Spinal cord (tissue), 10 donors: ENCODE measurements at places on chromosomes 13 and 19. TPM values are rescaled to one million over a fixed set of nuclear protein-coding genes. Genes with fewer than 3 reads are reported as not detected.

The CCDC124 gene
- 28.4 TPM for total RNA-seq

The ZNF134 gene
- total RNA-seq = 25.2 TPM

GRCh38 chr13:37127691-37128241 is 22.3 kb upstream of the CSNK1A1L start:
- no peak for DNase-seq

The TNFSF9 gene
- total RNA-seq = 4.0 TPM

DNA sequence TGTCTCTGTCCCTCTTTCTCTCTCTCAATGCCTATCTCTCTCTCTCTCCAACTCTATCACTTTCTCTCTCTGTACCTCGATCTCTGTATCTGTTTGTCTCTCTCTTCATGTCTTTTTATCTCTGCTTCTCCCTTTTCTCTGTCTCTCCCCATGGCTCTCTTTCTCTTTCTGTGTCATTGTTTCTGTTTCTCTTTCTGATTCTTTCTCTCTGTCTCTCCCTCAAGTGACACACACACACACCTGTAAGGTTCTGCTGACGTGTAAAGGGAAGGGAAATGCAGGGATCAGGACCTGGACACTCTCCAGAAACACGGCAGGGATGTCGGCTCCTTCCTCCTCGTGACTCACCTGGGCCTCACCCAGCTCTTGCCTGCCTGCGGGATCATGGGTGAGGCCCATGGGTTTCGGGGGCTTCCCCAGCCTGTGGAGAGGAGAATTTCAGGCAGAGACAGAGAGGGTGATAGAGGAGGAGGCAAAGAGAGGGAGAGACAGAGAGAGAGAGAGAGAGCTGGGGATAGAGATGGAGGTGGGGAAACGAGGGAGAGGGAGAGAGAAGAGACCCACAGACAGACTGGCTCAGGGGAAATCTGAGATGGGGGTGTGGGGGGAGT is 5.4 kb upstream of the PLAUR start:
- DNase-seq = no peak

DNA sequence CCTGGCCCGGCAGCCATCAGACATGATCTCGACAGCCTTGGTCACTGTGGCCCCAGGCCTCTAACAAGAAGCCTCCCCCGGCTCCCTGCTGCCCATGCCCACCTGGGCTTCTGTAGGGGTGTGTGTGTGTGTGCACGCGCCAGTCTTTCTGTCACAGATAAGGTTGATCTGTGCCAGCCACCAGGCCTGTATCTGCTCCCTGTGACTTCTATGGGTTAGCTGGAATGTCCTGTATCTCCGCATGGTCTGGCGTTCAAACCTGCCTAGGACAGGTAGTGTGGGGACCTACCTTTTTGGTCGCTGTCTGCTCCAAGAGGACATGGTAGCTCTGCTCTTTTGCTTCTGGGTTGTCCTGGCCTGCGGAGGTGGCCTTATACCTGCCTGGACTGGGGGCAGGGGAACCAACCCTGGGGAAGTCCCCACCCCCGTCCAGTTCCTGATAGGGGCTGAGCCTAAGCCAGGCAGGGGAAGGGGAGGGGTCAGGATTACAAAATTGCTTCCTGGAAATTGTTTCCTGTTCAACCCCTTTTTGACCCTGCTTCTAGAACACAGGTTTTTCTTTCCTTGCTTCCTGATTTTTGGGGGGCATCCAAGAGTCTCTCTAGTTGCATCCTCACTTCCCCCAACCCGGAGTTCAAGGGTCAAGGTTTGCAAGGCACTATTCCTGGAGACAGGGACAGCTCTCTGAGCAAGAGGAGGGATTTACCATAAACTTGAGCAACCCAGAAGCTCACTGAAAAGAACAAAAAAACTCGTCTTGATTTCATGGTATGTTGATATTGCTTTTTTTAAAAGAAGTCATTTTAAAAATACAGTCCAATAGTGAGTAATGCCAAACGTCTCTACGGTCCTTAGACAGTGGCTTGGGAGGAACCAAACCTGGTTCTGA is at the start of gene LRG1:
TSS of gene LRG1 (minus strand) at position 344 of the 889 bp plus-strand sequence. CDS start at position 321, 23 bp downstream.
- no peak for DNase-seq

- DNase-seq = no peak
These were observed 226.1 kb downstream of the RFC3 start for GRCh38 chr13:34044041-34044440.

- DNase-seq = no peak
These were observed 415.2 kb upstream of the SGCG start for GRCh38 chr13:22765547-22765946.

The IRGC gene
- total RNA-seq = not detected

DNA sequence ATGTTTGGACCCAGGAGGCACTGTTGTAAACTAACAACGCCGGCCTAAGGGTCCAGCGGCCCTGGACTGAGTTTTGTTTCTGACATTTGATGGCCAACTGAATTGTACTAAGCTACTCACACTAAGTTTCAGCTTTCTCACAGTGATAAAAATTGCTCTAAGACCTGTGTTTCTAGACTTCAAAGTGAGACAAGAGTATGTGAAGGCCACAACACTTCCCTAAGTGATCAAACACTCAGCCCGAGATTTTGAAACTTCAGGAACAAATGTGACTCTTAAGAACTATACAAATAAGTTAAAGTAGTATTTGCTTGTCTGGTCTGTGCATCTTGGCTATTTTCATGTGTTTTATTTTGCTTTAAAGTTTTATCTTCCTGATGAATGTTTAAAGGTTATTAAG is 30.2 kb downstream of the EFNB2 start:
- no peak for DNase-seq

- no peak for DNase-seq
These were observed 190.6 kb upstream of the NBEA start for GRCh38 chr13:34751492-34751891.

The NLRP5 gene
- total RNA-seq = not detected

The GJA3 gene
- total RNA-seq = 1.6 TPM

The DENND1C gene
- 0.28 TPM for total RNA-seq

DNA sequence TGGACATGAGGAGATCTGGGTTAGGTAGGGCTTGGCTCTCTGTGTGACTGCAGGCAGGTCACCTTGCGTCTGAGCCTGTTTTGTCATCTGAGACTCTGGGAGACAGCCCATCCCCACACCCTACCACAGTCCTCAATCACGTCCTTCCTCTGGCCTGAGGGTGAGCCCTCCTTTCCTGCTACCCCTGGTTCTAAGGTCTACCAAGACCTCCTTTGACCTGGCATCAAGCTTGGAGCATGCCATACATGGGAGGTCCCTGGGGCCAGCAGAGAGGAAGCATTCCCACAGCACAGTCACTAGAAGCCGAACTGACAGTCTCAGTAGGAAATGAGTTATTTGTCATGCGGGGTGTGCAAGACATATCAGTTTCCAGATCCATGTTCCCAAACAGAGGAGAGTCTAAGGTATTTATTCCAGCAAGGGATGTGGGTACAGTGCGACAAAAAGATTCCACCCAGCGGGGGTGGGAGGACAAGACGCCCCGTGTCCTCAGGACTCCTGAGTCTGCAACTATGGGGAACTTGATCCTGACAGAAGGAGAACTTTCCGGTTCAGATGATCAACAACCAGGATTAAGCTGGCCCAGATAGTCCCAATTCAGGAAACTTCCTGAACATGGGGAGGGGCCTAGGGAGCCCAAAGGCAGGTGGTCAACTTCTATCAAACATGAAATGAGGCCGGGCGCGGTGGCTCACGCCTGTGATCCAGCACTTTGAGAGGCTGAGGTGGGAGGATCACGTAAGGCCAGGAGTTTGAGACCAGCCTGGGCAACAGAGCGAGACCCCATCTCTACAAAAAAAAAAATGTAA is 9.5 kb downstream of the ARRDC2 start:
- DNase-seq = no peak

- no peak for DNase-seq
These were observed 752.7 kb upstream of the GPC6 start for GRCh38 chr13:92473765-92474475.

DNA sequence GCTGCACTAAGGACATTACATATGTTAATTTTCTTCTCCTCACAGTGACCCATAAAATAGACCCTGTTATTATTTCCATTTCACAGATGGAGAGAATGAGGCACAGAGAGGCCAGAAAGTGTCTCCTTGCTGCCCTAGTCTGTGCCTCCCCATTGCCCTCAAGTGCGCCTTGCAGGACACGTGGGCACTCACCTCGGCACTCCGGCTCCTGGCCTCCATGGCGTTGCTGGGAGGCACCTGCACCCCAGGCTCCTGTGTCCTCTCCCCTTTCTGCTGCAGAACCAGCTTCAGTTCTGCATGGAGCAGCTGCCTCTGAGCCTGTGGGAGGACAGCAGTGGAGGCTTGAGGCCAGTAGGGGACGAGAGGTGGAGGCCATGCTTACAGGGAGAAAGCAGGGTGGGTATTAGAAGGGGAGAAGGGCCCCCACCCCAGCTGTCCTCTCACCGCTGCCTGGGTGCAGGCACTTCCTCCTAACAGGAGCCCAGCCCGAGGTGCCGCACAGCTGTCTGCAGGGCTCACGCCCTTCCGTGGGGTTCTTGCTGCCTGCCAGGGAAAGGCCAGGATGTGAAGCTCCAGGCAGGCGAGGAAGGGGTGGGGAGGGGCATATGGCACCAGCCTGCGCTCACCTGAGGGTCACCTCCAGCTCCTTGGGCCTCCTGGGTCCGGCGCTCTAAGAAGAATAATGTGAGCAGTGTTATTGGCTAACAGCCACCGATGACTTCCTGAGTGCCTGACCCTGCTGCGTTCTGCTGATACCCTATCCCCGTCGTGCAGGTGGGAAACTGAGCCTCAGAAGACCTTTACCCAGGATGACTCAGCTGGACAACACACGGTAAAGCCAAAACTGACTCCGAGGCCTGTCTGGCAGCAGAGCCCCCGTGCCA is 5.2 kb downstream of the PRX start:
- DNase-seq = no peak

The PLK5 gene
- total RNA-seq = 0.59 TPM

GRCh38 chr13:30616927-30617314 is 799 bp upstream of the USPL1 start:
- DNase-seq = peak; percentile 81

The SBNO2 gene
- 10.5 TPM for total RNA-seq

The TMIGD2 gene
- total RNA-seq = 0.79 TPM

DNA sequence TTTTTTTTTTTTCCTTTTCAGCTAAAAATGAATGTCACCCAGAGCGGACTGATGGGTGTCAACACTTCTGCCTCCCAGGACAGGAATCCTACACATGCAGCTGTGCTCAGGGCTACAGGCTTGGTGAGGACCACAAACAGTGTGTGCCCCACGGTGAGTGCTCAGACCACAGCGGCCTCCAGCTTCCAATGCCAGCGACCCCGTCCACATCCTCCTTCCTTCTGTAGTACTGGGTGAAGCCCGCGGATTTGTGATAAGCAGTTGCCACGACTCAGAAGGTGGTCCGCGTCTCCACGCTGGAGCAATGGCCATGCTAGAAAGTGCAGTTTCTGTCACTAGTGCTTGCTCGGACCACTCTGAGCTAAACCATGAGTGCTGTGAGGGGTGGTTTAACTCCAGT is 6.0 kb downstream of the PROZ start:
- DNase-seq = no peak

GRCh38 chr13:65555962-65556361 is 1674.2 kb downstream of the PCDH9 start:
- DNase-seq = no peak

DNA sequence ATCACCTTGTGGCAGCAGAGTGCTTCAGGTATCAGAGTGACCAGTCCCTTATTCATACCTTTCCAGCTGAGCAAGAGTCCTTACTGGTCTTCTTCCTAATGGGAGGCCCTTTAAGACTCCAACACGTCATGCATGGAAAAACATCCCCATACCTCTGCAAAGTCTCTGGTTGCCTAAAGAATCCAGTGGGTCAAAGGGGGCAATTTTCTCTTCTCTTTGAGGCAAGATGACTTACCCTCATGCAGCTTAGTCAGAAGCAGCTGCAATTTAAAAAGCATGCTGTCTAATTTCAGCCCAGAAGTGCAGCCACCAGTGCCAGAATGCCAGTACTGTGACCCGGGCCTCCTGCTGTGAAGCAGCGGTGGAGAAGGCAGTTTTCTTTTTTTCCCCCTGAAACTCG is 18.7 kb downstream of the PPP5C start:
- DNase-seq = no peak

- DNase-seq = no peak
These were observed 244.5 kb downstream of the OXGR1 start for GRCh38 chr13:96749825-96750224.

The RYR1 gene
- 6.9 TPM for total RNA-seq

DNA sequence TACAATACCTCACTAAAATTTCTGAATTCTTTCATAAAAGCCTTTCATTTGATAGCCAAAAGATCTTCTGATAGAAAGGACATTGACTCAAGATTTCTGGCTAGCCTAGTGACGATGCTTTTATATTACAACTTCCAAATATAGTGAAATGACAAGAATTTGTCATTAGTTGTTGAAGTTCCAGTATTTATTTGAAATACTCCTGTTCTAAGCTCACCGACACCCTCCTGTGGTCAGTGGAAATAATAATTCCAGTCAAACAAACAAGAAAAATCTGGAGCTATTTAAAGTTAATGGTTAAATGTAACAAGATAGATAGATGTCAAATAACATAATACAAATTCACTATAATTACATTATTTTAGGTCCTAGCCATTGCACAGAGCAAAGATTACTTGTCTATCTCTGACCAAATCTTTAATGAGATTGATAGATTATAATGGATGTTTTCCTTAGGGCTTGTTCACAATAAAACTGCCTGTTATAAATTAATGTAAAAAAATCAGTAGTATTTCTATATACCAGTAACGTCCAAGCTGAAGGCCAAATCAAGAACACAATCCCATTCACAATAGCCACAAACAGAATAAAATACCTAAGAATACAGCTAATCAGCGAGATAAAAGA is 195.5 kb downstream of the RGCC start:
- DNase-seq = peak; percentile 72

The NAPSA gene
- total RNA-seq = 1.4 TPM

DNA sequence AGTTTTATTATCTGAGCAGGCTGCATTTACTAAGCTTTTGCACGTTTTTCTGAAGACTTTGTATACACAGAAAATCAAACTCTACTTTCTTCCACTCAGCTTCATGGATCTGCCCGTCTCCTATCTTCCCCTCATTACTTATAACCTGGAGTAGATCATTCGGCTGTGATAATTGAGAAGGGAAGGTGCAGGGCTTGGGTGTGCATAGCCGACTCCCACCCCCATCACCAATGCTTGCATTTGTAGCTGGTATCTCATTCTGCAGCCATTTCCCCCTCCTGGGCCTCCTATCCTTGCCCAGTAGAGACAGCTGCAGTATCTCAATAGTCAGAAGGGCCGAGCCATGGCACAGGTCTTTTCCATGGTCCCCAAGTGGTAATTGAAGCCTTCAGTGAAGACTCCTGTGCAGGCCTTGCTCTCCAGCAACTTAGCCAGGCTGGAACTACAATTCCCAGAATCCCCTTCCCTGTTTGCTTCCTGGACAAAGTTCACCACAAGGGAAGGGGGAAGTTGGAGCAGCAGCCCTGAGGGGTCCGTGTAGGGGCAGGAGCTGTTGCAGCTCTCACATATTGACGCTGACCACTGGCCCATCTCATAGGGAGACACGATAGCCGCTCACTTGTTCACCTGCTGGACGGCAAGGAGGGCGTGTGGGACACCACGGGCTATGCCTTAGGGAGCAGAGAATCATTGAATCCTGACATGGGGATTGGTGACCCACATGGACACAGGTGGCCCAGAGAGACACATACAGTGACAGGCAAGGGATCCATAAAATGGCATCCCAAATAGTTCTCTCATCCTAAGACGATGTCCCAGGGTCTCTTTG is 2.1 kb upstream of the SIGLEC8 start:
- DNase-seq = peak; percentile 91
